ENCODE measurements at places on chromosomes 11 and 22. TPM values are rescaled to one million over a fixed set of nuclear protein-coding genes. Genes with fewer than 3 reads are reported as not detected.

BIK gene
- 0.89 TPM for total RNA-seq

DMC1 gene
- 6.1 TPM for total RNA-seq

TPH1 gene
- total RNA-seq = 0.14 TPM

NPTXR gene
- total RNA-seq = 12.2 TPM

MS4A12 gene
- total RNA-seq = not detected

FXYD6 gene
- 0.21 TPM for total RNA-seq

ZNF143 gene
- 10.1 TPM for total RNA-seq

OR10A2 gene
- total RNA-seq = not detected

PKDREJ gene
- not detected for total RNA-seq

CREB3L1 gene
- total RNA-seq = 5.2 TPM

CHRM1 gene
- total RNA-seq = 0.05 TPM
